ENCODE measurements at places on chromosomes 7 and 10.

DNA sequence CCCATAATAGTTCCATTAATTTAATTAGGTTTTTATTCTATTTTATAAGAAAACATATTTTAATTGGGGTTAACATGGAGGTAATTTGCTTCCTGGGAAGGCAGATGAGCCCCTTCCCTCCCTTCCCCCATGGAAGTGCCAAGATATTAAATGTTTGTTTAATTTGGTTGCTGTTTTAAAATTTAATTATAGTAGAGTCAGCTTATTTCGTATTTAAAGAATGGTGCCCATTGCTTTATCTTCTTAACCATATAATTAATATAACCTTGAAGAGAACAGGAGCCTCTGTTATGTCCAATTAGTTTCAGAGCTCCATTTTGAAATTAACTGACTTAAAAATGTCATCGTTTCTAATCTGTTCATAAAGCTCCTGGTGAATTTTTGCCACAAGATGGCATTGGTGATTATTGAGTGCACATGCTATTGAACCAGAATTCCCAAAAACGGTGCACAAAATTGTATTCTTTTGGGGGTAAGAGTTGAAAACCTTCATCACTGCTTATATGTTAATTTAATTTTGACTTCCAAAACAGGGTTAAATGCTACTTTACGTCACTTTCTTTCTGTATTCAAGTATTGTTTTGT is 26.0 kb downstream of the KLHDC10 start:
- DNase-seq, result no peak

DNA sequence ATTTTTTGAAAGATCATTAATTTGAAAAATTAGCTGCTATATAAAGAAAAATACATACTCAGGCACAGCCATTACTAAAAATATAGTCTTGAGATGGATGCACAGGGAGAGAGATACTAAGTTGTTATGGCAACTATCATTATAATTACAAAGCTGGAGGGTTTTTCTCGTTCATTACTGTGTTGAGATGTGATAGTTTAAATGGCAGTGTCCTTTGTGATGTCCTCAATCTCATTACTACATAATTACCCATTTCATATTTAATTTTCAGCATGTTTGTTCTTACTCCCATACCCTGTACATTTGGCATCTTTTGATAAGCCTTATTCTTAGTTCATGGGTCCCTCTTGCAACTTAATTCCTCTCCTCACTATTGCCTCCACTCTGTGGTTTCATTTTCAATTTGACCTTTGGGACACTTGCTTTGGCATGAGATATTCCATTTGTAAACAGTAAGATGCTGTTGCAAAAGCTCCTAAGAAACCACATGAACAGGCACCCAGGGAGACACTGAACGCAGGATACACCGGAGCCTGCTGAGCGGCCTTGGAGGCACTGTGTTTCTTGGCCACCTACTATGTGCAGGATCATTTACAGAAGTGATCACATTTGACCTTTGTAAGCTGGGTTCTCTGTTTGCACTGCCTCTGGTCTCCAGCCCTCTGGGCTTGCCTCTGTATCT is 4.8 kb upstream of the CPXM2 start:
- no peak for DNase-seq

- DNase-seq, result no peak
Measured at GRCh38 chr10:45374350-45375052, 485 bp downstream of the ALOX5 start.

DNA sequence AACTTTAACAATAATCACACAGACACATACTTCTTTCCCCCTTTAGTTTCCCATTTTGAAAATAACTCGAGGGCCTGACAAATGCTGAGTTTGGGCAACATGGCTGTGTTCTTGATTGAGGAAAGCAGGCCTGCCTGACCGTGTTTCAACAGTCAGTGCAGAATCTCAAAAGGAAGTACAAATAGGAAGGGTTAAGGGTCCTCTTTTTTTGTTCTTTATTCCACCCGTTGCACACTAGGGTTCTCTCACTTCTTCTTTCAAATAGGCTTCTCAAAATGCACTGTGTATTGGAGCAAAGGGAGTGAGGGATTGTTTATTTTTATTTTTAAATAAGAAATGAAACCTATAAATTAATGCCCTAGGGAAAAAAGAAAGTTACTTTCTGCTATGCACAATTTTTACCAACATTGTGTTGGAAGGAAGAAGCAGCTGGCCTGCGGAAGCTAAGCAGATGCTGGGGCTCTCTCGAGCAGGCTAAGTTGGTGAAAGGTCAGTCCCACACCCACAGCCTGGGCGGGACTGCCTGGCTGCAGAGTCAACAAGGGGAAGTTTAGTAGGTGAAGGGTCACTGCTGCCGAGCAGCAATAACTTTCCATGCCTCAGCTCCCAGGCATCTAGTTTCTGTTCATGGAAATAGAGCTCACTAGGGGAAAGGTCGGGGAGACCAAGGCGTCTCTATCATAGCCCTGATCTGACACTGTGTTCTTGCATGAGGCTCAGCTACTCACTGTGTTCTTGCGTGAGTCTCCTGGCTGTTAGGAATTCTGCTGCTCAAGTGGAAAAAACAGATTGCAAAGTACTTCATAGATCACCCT is 12.2 kb upstream of the PDK4 start:
- DNase-seq, result no peak

DNA sequence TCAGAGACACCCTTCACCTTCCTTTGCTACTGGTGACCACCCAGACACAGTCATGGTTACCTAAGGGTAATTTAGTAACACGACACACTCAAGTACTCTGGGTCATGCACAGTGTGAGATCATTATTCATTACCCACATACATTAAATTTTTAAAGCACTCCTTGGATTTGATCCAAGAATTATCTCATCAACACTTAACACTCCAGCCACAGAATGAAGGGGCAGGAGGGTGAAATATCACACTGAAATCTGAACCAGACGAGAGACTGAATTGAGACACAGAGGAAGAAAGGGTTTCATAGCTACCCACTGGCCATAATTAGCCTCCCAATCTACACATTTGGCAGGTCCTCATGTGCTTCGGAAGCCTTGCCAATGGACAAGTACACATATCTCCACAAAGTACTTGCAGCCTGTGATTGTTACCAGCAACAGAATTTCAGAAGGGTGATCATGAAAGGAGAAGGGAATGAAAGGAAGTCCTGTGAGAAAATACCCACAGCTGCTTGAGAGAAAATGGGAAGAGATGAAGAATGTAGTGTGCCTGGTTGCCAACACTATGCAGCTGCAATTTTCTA is 189.3 kb downstream of the POLR1F start:
- DNase-seq, result no peak

DNA sequence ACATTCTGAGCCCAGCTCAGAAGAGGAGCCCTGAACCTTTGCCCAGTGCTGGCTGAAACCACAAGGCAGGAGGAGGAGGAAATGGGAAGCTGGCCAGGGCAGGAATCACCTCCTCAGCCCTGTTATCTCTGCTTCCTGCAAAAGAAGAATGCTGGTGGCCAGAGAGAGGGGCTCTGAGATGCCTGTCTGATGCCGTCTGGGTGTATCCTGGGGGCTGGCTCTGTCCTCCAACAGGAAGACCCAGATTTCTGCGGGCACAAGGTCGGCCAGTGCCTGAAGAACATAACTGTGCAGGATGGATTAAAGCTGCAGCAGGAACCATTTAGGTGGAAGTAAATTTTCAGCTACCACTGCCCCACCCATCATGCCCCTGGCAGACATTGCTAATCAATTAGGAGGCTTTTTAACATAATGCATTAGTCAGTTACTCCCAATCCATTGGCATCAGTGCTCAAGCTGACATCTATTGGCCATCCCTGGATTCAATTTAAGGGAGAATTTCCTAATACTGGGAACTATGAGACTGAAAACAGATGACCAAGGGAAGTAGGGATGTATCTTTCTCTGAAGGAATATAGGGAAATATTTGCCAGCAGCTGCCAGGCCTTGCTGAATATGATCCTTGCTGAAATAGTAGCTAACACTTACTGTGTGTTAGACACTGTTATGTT is 67.7 kb downstream of the COL13A1 start:
- no peak for DNase-seq

GRCh38 chr10:69577268-69578232 is 4.3 kb upstream of the NEUROG3 start:
- no peak for DNase-seq

GRCh38 chr7:30838008-30838407 is 66.8 kb downstream of the MINDY4 start:
- no peak for DNase-seq

GRCh38 chr10:98673171-98673782 is 226.5 kb upstream of the HPS1 start:
- no peak for DNase-seq

GRCh38 chr10:116182426-116182825 is 90.6 kb downstream of the GFRA1 start:
- no peak for DNase-seq

DNA sequence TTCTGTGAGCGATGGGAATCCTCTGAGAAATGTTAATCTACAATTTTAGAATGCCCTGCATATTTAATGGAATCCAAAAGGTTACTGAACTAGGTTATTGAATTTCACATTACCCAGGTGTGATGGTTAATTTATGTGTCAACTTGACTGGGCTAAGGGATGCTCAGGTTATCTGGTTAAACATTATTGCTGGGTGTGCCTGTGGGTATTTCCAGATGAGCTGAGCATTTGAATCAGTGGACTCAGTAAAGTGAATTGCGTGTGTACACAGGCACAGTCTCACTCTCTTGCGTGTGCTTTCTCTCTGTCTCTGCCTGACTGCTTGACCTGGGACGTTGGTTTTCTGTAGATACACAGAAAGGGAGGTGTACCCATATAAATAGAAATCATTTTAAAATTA is 21.7 kb downstream of the RNF32 start:
- DNase-seq, result no peak

GRCh38 chr7:24972991-24973390 is 7.0 kb downstream of the OSBPL3 start:
- no peak for DNase-seq

GRCh38 chr7:116802746-116803152 is 59.6 kb upstream of the CAPZA2 start:
- DNase-seq, result peak; percentile 49

GRCh38 chr7:96388620-96389383 is 66.9 kb upstream of the SLC25A13 start:
- DNase-seq, result no peak

DNA sequence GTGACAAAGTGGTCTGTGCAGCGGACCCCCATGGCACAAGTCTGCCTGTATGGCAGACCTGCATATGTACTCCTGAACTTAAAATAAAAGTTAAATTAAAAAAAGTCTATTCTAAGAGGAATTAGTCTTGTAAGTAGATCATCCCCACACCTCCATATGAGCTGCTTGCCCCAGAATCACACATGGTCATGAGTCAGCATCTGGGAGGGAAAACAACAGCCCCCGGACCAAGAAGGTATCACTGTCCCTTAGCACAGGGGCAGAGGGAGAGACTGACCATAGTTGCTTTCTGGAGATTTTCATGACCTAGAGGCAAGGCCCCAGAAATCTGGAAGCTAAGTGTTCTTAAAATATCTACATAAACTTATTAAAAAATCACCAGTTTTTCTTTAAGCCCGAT is 86.6 kb upstream of the PDK4 start:
- DNase-seq, result no peak

GRCh38 chr7:48312151-48312550 is 140.9 kb downstream of the ABCA13 start:
- DNase-seq, result no peak

GRCh38 chr7:100200693-100201092 is 19.1 kb upstream of the PVRIG start:
- DNase-seq, result no peak

GRCh38 chr7:43385856-43386255 is 197.1 kb upstream of the STK17A start:
- DNase-seq, result peak; percentile 65

DNA sequence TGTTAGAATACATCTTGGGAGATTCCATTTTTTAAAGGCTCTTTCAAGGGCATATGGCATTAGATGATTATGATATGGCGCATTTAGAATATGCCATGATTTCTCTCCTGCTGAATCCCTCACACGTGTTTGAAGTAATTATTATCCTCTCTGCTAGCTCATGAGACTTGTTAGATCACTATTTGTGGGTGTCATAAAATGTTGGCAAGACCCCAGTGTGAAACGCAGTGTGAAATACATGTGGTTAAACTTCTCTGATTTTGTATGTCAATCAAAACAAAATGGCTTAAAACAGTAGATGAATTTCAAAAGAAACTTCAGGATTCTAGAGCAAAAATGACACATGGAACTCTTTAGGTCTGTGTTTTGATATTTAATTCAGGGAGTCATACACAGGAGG is 560.8 kb downstream of the AUTS2 start:
- no peak for DNase-seq

GRCh38 chr7:72465521-72465920 is 53.4 kb upstream of the CALN1 start:
- no peak for DNase-seq

GRCh38 chr10:50622706-50623662 is 772 bp downstream of the SGMS1 start:
- DNase-seq, result peak; percentile 49

GRCh38 chr7:117237646-117238045 is 85.2 kb downstream of the WNT2 start:
- no peak for DNase-seq

- DNase-seq, result no peak
Measured at GRCh38 chr10:78963074-78964034, 105.4 kb upstream of the ZMIZ1 start.

DNA sequence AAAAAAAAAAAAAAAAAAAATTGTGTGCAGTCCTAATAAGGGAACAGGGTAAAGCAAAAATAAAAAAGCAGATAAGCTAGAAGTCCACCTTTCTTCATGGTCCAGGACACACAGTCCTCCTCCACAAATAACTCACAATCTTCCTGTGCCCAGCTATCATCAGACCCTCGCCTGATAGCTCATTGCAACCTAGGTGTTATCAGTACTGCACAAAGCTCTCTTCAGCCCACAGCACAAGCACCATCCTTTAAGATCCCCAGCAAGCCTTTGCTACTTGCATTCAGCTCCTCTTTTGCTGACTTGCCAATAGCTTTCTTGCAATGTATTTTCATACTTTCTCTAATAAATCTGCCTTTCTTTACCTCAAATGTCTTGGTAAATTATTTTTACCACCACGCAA is 5.0 kb downstream of the NDUFA5 start:
- no peak for DNase-seq

GRCh38 chr10:7618461-7618860 is 48.3 kb downstream of the ITIH5 start:
- DNase-seq, result no peak

DNA sequence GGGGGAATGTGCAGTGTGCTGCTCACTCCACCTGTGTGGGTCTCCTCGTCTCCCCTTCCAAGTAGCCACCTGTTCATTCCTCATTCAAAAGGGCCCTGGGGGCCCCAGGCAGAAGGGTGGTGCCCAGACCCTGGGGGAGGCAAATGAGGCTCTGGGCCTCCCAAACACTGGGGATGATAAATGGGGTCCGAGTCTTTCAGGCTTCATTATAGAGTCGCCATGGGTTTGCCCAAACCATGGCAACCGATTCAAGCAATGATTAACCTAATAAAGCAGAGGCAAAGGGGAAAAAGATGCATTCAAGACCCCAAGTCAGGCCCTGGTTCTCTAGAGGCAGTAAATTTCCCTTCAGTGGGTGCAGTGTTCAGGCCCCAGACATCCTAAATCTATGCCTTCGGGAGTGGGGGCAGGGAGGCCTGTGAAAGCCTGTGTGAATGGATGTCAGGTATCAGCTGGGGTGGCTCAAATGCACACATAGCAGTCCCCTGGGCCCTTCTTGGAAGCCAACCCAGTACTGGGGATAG is 10.4 kb downstream of the NEUROG3 start:
- no peak for DNase-seq

Data from activated CD4-positive, alpha-beta T cell treated with anti-CD3 and anti-CD28 coated beads for 48 hours (primary cell).